ENCODE measurements at places on chromosomes 6 and 20.

GRCh38 chr6:132505158-132505557, 7.8 kb downstream of the STX7 start:
- DNase-seq = no peak

DNA sequence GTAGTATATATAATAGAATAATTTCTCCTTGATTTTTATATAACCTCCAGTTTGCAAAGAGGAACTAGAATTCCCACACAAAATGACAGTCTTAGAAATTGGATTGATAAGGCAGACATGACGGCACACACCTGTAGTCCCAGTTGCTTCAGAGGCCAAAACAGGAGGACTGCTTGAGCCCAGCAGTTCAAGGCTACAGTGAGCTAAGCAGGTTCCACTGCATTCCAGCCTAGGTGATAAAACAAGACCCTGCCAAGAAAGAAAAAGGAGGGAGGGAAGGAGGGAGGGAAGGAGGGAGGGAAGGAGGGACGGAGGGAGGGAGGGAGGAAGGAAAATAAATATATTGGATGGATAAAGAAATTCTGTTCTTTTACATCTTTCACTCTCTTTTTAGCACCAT, 77.6 kb upstream of the SASH1 start:
- no peak for DNase-seq

GRCh38 chr20:35950093-35950492, 4.2 kb downstream of the SCAND1 start:
- no peak for DNase-seq

- no peak for DNase-seq
Measured at GRCh38 chr6:128310451-128310850, 209.9 kb downstream of the PTPRK start.

- DNase-seq = no peak
Measured at GRCh38 chr20:34311118-34312023, 8.2 kb upstream of the AHCY start.

All from chondrocyte (in vitro differentiated cells).